Spleen (tissue), 13 donors: ENCODE measurements at places on chromosomes 7 and 10. TPM values are rescaled to one million over a fixed set of nuclear protein-coding genes. Genes with fewer than 3 reads are reported as not detected.

GRCh38 chr10:47029181-47030009, 118.2 kb downstream of the PTPN20 start:
- no peaks in the 10 kb centered on the region for H3K27me3 ChIP-seq
- H3K4me3 ChIP-seq = no peak overlapping the region
- peak; percentile 49 for DNase-seq

GRCh38 chr10:11331046-11331577, 280.3 kb downstream of the USP6NL start:
- H3K4me3 ChIP-seq = no peak overlapping the region
- DNase-seq = no peak
- no peak overlapping the region for H3K27ac ChIP-seq
- H3K4me1 ChIP-seq = peaks cover 14% of the 10 kb centered on the region
- H3K36me3 ChIP-seq = peaks cover 42% of the 10 kb centered on the region
- no peaks in the 10 kb centered on the region for H3K27me3 ChIP-seq

AFAP1L2 gene
- 214 TPM for total RNA-seq

DNA sequence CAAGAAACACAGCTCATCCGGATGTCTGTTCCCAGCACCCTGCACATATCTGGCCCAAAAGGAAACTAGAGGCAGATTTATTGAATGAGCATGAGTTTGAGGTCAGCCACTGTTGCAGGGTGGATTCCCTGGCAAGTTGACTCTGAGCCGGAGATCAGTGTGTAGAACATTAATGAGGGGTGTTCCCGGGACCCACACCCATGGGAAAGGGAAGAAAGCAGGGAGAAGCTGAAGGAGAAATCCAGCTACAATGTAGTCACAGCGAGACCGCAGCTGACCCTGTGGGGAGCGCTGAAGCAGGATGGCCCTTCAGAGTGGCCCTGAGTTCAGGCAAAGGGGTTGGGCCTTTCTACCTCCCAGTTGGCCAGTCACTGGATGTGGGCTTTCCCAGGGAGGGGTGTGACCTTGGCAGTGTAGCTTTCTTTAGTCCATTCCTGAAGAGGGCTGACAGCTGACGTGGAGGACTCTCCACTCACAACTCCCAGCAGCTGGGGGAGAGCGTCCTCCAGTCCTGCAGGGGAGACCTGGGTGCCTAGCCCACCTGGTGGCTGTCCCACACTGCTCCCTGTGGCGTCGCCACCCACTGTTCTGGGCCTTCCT, 324.2 kb upstream of the ZMIZ1 start:
- peaks cover 7% of the 10 kb centered on the region for H3K27me3 ChIP-seq
- no peak for DNase-seq
- H3K4me3 ChIP-seq = no peak overlapping the region
- H3K27ac ChIP-seq = peak overlapping the region; percentile 51

NMT2 gene
- 17.3 TPM for total RNA-seq

DNA sequence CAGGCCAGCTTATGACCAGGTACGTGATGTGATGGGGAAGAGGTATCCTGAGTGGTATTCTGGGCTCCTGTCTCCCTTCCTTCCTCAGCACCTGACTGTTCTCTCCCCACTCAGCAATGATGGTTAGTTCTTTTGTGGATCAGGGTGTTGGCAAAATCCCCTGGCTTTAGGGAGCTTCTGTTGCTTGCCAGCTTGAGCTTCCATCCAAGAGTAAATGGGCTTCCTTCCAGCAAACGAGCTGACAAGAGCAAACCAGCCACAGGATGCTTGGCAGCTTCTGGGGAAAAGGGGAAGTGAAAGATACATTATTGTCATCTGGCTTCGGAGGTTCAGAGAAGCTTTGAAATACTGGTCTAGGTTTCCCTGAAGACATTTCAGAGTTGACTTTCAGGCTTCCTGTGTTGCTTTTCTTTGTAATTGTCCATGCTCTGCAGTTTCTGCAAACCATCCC, 5.2 kb downstream of the DUSP5 start:
- peaks cover 11% of the 10 kb centered on the region for H3K36me3 ChIP-seq
- no peak for DNase-seq
- no peak overlapping the region for H3K4me3 ChIP-seq
- peaks cover 7% of the 10 kb centered on the region for H3K27me3 ChIP-seq
- H3K4me1 ChIP-seq = peaks cover 65% of the 10 kb centered on the region

- H3K27ac ChIP-seq = no peak overlapping the region
- no peaks in the 10 kb centered on the region for H3K4me1 ChIP-seq
- H3K27me3 ChIP-seq = no peaks in the 10 kb centered on the region
These were observed 588.0 kb downstream of the NRG3 start for GRCh38 chr10:82462910-82463551.

DNA sequence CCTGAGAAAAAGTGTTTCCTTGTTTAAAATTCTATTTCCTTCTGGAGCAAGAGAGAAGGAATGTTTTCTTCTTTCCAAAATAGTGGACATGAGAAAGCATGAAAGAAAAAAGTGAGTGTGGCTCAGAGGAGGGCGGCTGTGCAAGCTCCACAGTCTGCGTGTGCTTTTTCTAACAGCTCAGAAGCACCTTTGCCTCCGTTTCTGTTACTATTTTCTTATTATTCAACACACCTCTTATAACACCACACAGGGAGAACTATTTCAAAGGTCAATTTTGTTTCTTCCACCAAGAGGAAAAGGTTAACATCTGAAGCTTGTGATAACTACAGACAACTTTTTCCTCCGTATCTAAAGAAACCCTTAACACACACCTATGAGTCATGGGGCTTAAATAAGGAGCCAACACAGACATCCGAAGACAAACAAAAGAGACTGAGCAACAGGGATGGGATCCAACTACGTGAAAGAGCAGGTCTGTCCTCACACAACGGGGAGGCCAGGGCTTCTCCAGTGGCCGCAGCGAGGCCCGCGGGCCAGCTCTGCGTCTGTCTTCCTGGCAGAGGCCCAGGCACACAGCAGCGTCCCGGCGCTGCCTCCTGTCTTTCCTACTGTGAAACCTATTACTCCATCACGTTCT, 36.2 kb upstream of the NCAPG2 start:
- peaks cover 11% of the 10 kb centered on the region for H3K4me1 ChIP-seq
- no peak overlapping the region for H3K27ac ChIP-seq
- no peak overlapping the region for H3K4me3 ChIP-seq
- DNase-seq = no peak
- no peaks in the 10 kb centered on the region for H3K27me3 ChIP-seq
